ENCODE measurements at places on chromosomes 3 and 15.
A peak's percentile ranks its signal among the peaks of the same experiment; 100 is the strongest.

- DNase-seq: peak; percentile 40
Observed at GRCh38 chr3:155631323-155632019, 113.4 kb downstream of the PLCH1 start.

DNA sequence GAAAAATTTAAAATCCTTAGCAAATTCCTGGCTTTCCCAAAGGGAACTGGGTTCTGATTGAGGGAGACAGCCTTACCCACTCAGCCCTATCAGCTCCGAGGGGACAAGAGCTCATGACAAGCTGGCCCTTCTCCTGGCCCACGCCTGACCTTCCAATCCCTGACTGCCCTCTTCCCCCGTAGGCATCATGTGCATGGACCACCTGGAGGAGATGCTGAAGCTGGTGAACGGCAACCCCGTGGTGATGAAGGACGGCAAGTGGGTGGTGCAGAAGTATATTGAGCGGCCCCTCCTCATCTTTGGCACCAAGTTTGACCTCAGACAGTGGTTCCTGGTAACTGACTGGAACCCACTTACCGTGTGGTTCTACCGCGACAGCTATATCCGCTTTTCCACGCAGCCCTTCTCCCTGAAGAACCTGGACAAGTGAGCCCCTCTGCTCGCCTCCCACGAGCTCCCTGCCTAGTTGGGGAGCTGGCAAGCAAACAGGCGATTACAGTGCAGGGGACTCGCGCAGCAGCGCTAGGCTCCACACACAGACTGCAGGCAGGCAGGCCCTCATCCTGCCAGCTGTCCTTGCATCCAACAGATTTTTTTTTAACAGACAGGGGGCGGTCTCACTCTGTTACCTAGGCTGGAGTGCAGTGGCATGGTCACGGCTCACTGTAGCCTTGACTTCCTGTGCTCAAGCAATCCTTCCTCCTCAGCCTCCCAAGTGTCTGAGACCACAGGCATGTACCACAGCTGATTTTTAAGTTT lies 16.8 kb downstream of the RPUSD3 start:
- DNase-seq: no peak

GRCh38 chr15:49238342-49238741 lies 68.3 kb downstream of the GALK2 start:
- DNase-seq: no peak

GRCh38 chr3:170773682-170774425 lies 96.1 kb downstream of the RPL22L1 start:
- DNase-seq: no peak

DNA sequence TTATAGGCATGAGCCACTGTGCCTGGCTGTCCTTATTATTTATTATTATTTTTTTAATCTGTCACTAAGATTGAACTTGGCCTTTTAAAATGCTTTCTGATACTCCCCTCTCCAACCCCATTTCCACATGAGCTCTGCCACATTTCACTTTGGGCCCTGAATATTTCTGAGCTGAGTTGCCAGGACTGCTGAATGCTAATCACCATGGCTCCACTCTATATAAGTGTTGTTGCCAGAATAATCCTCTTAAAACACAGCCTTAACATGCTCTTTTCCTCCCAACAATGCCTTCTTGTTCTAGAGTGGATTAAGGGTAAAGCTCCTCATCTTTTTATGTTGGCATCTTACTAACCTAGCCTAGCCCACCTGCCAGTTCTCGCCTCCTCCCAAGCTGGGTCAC lies 124.4 kb downstream of the PDZRN3 start:
- no peak for DNase-seq

GRCh38 chr3:157103280-157103679 lies 56.7 kb downstream of the CCNL1 start:
- DNase-seq: no peak

GRCh38 chr3:4418156-4418555 lies 48.9 kb downstream of the SUMF1 start:
- no peak for DNase-seq

GRCh38 chr15:48421362-48421761 lies 90.1 kb downstream of the DUT start:
- DNase-seq: no peak

DNA sequence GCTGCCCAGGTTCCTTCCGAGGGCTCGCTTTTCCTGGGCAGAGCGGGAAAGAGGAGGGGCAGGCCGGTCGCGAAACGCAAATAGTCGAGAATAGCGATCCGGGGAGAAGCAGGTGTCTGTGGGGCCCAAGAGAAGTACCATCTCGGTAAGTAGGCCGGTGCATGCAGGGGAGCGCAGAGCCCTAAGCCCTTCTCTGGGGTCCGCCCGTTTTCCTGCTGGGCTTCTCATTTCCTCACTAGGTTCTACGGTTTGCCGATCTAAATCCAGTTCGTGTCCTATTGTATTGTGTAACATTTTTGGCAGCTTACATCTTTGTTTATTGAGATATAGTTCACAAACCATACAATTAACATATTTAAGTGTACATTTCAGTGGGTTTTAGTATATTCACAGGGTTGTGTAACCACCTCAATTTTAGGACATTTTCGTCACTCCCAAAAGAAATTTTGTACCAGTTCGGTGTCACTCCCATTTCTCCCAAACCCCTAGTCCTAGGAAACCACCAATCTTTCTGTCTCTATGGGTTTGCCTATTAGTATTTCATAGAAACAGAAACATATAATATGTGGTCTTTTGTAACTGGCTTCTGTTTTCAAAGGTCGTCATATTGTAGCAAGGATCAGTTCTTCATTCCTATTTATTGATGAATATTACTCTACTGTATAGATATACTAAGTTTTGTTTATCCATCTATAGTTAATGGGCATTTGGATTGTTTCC lies 6.8 kb upstream of the TRIM69 start:
- DNase-seq: no peak

GRCh38 chr3:24503616-24504113 lies 9.0 kb upstream of the THRB start:
- DNase-seq: no peak

DNA sequence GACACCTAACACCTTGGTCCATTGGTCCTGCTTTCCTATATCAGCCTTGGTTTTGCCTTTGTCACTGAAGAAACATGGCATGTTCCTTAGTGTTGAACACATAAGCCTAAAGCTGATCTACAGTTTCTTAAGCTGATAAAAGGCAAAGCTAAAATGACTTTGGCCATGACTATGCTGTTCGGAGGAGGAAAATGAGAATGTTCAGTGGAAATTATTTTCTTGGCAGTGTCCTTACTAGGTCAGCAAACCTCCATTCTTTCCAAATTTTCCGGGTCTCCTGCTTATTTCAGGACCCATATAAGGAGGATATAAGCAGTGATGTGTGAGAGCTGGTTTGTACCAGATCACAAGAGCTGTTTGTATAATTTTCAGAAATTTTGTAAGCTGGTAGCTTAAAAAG lies 832.9 kb upstream of the CFAP20DC start:
- no peak for DNase-seq

- no peak for DNase-seq
Observed at GRCh38 chr15:64738226-64739095, 36.9 kb downstream of the RBPMS2 start.

GRCh38 chr3:122984007-122984406 lies 43.6 kb downstream of the SEMA5B start:
- DNase-seq: no peak

DNA sequence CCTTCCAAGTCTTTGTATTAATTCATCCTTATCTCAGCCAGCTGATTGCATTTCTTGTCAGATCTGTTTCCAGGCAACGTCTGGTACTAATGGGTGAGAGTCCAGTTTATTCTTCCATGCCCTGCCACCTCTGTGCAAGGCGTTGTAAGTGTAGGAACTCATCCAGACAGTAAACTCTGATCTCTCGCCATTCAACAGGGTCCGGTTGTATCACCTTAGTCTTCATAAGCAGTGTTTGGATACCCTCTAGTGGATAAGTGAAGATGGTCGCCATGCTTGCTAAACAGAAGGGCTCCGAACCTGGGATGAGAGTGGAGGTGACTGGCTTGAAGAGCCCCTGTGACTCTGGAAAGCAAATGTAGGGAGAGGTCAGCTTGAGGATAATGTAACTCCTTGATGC lies 51.6 kb upstream of the CMTM7 start:
- no peak for DNase-seq

- no peak for DNase-seq
Observed at GRCh38 chr3:34077417-34078195, 279.2 kb downstream of the PDCD6IP start.

GRCh38 chr3:51190827-51191226 lies 194.3 kb upstream of the MANF start:
- DNase-seq: no peak

GRCh38 chr3:73510334-73510733 lies 114.4 kb downstream of the PDZRN3 start:
- no peak for DNase-seq

DNA sequence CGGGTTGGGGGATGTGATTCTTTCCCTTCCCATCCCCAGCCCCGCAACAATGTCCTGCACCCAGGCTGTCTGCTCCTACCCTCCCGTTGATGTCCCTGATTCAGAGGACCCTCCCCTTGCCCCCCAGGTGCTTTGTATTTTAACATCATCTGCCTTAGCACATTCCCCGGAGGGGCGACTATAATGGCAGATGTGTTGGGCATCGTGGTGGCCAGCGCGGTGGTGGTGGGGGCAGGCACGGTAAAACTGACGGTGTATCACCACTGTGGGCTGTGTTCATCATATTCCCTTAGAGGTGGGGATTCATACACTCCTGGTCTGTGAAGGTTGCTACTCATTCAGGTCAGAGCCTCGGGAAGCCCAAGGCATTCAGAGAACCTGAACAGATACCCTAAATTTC lies 173.0 kb downstream of the ADAMTS17 start:
- no peak for DNase-seq

DNA sequence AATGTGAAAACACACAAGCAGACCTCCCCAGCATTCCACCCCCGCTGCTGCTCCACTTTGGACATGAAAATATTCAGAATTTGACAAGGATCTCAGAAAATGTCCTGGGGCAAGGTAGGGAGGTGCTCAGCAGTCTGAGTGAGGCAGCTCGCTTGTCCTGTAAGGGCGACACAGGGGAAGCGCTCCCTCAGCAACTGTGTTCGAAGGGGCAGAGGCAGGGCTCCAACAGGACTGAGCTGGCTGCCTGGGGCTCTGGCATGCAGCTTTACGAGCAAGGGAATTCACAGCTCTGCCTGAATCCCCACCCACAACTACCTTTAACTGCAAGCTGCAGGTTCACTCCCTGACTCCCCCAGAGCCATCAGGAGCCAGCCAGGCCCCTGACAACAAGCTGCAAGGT lies 287.0 kb upstream of the LYSMD4 start:
- no peak for DNase-seq

Measured in SK-N-MC (cell line).